ENCODE measurements at places on chromosomes 11 and 22. TPM values are rescaled to one million over a fixed set of nuclear protein-coding genes. Genes with fewer than 3 reads are reported as not detected.

OR2AG1 gene
- not detected for total RNA-seq

DNA sequence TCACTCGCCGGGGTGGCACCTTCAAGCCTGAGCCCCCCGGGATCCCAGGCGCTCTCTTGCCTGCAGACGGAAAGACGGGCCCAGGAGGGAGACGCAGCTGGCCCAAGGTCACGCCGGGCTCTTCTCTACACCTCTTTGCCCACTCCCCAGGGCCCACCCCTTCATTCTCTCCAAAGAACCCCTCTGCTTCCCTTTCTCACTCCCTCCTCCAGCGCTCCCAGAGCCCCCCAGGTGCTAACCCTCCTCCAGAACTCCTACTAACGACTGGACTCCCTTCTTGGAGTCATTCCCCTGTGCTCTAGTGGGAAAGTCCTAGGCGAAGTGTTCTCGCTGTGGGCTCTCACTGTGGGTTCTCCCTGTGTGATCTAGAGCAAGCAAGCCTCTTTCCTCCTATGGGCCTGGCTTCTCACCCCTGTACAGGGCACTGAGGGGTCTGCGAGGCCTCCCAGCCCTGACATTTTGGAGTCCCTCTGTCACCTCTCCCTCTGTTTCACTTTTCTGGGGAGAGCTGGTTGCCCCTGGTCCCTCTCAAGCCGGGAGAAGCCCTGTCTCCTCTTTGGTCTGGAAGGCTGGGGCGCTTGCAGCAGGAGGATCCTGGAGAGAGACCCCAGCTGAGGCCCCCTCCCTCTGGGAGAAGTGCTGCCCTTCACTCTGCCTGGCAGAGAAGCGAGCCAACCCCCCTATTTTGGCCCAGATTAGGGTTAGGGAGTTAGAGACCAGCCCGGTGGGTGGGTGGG lies 858 bp downstream of the OAF start:
- H3K27ac ChIP-seq, result peak overlapping the region; percentile 76
- peaks cover 2% of the 10 kb centered on the region for H3K36me3 ChIP-seq
- DNase-seq, result no peak
- peaks cover 13% of the 10 kb centered on the region for H3K4me1 ChIP-seq
- peak overlapping the region; percentile 92 for H3K4me3 ChIP-seq

GRCh38 chr11:86869531-86869930 lies 69.2 kb downstream of the PRSS23 start:
- no peak overlapping the region for H3K4me3 ChIP-seq
- no peak overlapping the region for H3K27ac ChIP-seq
- DNase-seq, result no peak
- H3K4me1 ChIP-seq, result no peaks in the 10 kb centered on the region
- H3K36me3 ChIP-seq, result no peaks in the 10 kb centered on the region
- H3K27me3 ChIP-seq, result peaks cover 12% of the 10 kb centered on the region

SELENOO gene
- total RNA-seq, result 25.9 TPM

- peaks cover 2% of the 10 kb centered on the region for H3K36me3 ChIP-seq
- H3K27me3 ChIP-seq, result peaks cover 2% of the 10 kb centered on the region
- H3K27ac ChIP-seq, result peak overlapping the region; percentile 73
- DNase-seq, result no peak
- peaks cover 33% of the 10 kb centered on the region for H3K4me1 ChIP-seq
Observed at GRCh38 chr11:76861490-76861953, 804 bp downstream of the ACER3 start.

- H3K4me1 ChIP-seq, result peaks cover 4% of the 10 kb centered on the region
- no peak overlapping the region for H3K27ac ChIP-seq
- no peaks in the 10 kb centered on the region for H3K36me3 ChIP-seq
- DNase-seq, result no peak
Observed at GRCh38 chr11:68455485-68455884, 5.1 kb upstream of the PPP6R3 start.

DNA sequence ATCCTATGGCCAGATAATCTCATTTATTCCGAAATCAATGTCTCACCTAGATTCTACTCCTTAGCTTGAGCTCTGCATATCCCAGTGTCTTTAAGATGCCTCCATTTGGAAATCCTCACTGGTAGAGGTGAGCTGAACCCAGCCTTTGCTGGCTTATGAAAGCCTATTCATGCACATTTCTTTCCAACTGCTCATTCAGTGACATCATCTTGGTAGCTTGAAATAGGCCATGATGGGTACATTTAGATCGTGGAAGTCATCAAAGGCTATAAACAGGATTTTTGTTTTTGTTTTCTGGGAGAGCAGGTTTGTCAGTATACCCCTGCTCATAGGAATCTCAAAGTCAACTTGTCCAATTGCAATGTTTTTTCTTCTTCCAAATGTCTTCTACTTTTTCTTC lies 6.0 kb downstream of the NXPE1 start:
- no peak for DNase-seq
- no peak overlapping the region for H3K27ac ChIP-seq
- H3K27me3 ChIP-seq, result peaks cover 1% of the 10 kb centered on the region
- no peaks in the 10 kb centered on the region for H3K4me1 ChIP-seq
- no peak overlapping the region for H3K4me3 ChIP-seq
- no peaks in the 10 kb centered on the region for H3K36me3 ChIP-seq

LRRC56 gene
- total RNA-seq, result 2.2 TPM

GRCh38 chr11:86499723-86500129 lies 125.0 kb downstream of the CCDC81 start:
- H3K4me3 ChIP-seq, result no peak overlapping the region
- peaks cover 11% of the 10 kb centered on the region for H3K27me3 ChIP-seq
- H3K4me1 ChIP-seq, result no peaks in the 10 kb centered on the region

DNA sequence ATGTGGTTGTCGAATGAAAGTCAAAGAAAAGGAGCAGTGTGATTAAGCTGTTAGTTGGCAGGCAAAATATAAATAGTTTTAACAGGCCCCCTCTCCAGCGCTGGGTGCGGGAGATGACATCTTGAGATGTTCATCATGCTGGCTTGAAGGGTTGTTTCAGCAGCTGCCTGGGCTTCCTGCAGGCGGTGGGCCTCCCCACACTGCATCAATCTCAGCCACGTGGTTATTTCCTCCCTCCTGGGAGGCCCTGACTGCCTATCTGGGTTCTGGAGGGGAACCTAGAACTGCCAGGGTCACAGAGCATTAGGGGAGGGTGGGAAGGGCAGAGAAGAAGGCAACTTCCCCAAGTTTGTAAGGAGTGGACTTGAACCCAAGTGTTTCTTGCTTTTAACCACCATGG lies 173.3 kb upstream of the SYT13 start:
- no peak for DNase-seq
- no peak overlapping the region for H3K27ac ChIP-seq
- H3K4me3 ChIP-seq, result no peak overlapping the region
- no peaks in the 10 kb centered on the region for H3K36me3 ChIP-seq

ALDH3B1 gene
- total RNA-seq, result not detected

GRCh38 chr22:41683616-41684015 lies 5.1 kb downstream of the SNU13 start:
- H3K27ac ChIP-seq, result peak overlapping the region; percentile 97
- H3K36me3 ChIP-seq, result peaks cover 23% of the 10 kb centered on the region
- peaks cover 27% of the 10 kb centered on the region for H3K4me1 ChIP-seq
- DNase-seq, result no peak
- H3K27me3 ChIP-seq, result no peaks in the 10 kb centered on the region

MS4A1 gene
- not detected for total RNA-seq

- H3K4me1 ChIP-seq, result no peaks in the 10 kb centered on the region
- H3K27ac ChIP-seq, result no peak overlapping the region
- H3K36me3 ChIP-seq, result no peaks in the 10 kb centered on the region
- H3K4me3 ChIP-seq, result no peak overlapping the region
- H3K27me3 ChIP-seq, result peaks cover 5% of the 10 kb centered on the region
- no peak for DNase-seq
Observed at GRCh38 chr22:44634426-44635321, 67.3 kb upstream of the PRR5 start.

DNA sequence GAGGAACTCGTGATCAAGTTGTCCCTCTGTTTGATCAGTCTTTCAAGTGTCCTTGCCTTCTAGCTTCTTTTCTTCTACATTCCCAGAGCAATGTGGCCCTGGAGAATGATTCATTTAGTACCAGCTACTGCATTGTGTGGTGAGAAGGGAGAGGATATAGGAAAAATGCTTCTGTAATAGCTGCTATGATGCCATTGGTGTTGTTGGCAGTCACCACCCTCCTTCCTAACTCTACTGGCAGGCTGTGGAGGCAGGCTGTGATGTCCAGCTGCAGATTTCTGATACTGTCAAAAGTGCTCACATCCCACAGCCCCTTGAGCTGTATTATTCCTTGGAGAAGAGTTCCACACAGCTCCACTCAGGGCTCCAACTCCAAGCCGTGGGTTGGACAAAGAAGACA lies 52.8 kb downstream of the ENDOD1 start:
- H3K4me3 ChIP-seq, result no peak overlapping the region
- no peaks in the 10 kb centered on the region for H3K36me3 ChIP-seq
- H3K4me1 ChIP-seq, result peaks cover 23% of the 10 kb centered on the region
- H3K27me3 ChIP-seq, result peaks cover 25% of the 10 kb centered on the region
- no peak overlapping the region for H3K27ac ChIP-seq

DNA sequence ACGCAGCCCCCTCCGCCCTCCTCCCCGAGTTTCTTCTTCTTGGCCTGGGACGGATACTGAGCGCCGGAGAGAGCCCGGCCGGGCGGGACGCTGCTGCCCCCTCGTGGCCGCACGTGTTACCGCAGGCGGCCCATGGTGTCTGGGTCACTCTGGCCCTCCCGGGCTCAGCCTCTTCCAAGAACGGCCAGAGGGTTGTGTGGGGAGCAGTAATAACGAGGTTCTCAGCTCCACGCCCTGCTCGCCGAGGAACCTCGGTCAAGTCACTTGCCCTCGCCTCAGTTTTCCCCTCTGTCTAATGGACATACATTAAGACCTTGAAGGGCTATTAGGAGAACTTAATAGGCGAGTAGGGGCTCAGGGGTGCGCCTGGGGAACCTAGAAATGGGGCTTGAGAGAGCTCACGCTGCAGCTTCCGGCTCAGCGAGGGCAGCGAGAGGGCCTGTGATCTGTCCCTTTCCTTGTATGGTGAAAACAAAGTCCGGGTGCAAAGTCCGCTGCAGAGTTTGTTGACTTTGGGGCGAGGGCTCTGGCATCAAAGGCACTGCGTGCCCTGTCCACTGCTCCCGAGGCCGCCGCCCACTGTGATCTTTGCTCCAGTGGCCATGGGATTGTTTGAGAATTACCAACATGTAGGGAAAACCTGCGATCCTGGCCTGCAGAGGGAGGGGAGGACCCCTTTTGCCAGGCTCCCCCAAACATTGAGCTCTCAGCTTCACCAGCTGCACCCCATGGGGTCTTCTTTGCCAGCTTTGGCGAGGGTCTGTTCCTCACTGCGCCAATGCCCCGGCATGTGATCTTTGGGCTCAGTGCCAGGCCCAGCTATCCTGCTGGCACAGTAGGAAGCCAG lies 14.4 kb upstream of the LRP5 start:
- DNase-seq, result peak; percentile 60
- H3K27me3 ChIP-seq, result peaks cover 8% of the 10 kb centered on the region
- no peak overlapping the region for H3K4me3 ChIP-seq
- no peaks in the 10 kb centered on the region for H3K36me3 ChIP-seq
- no peaks in the 10 kb centered on the region for H3K4me1 ChIP-seq

ADAMTS15 gene
- not detected for total RNA-seq

DNA sequence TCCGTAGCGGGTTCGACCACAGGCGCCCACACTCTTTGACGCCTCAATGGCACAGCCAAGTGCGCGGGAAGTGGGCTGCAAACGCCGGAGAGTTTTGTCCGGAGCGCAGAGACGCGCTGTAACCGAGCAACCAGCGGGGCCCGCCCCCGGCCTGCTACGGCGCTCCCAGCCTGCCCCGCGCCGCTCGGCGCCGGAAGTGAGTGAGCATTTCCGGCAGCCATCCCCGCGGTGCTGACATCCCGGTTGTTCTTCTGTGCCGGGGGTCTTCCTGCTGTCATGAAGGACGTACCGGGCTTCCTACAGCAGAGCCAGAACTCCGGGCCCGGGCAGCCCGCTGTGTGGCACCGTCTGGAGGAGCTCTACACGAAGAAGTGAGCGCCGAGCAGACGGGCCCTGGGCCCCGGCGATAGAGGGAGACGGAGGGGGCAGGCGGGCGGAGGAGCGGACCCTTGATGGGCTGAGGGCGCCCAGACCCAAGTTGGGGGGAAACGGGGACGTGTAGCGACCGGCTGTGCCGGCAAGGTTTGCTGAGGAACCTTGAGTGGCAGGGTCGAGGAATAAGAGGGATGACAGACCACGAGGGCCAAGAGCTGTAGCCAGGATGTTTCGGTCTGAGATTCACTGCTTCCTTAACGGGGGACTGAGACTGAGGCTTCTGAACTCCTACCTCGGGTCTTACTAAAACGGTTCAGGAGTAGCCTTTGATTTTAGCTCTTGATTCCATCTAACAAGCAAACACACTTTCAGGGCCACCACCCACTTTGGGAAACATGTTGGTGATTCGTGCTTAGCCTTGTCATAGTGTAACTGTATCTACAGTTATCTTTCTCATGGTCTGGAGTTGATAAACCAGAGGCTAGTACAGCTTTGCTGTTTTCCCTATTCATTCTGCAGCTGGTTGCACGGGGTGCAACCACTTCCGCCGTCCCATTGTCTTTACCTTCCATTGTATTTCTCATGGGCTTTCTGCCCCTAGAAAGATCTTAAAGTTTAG lies at the start of gene PSMD13:
PSMD13 (plus strand) TSS at position 203 of the 994 bp plus-strand sequence; CDS start at position 277, 74 bp downstream.
- H3K27ac ChIP-seq, result peak within 1 kb of the TSS; percentile 98
- peak within 1 kb of the TSS; percentile 97 for H3K4me3 ChIP-seq
- H3K36me3 ChIP-seq, result peaks cover 29% of the 10 kb centered on the region
- peaks cover 46% of the 10 kb centered on the region for H3K4me1 ChIP-seq
- peaks cover 2% of the 10 kb centered on the region for H3K27me3 ChIP-seq

C22orf31 gene
- total RNA-seq, result not detected

ARHGEF17 gene
- total RNA-seq, result 0.05 TPM

DNA sequence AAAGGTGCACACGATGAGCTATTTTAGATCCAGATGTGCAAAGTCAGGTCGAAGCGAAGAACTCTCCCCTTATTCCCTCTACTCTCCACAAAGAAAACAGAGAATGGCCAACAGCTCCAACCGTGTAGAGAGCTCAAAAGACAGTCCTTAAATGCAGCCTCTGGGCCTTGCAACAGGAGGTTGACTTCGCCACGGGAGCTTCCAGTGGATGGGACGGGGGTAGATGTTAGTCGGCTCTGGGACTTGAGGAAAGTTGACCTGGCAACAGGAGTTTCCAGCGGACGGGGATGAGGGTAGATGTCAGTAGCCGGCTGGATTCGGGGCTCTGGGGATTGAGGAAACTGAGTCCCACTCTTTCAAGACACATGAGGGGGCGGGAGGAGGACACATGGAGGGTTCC lies 450.4 kb downstream of the BRD1 start:
- H3K27me3 ChIP-seq, result peaks cover 2% of the 10 kb centered on the region
- no peak overlapping the region for H3K4me3 ChIP-seq
- no peaks in the 10 kb centered on the region for H3K4me1 ChIP-seq
- H3K27ac ChIP-seq, result no peak overlapping the region
